ENCODE measurements at places on chromosomes 7 and 10.

DNA sequence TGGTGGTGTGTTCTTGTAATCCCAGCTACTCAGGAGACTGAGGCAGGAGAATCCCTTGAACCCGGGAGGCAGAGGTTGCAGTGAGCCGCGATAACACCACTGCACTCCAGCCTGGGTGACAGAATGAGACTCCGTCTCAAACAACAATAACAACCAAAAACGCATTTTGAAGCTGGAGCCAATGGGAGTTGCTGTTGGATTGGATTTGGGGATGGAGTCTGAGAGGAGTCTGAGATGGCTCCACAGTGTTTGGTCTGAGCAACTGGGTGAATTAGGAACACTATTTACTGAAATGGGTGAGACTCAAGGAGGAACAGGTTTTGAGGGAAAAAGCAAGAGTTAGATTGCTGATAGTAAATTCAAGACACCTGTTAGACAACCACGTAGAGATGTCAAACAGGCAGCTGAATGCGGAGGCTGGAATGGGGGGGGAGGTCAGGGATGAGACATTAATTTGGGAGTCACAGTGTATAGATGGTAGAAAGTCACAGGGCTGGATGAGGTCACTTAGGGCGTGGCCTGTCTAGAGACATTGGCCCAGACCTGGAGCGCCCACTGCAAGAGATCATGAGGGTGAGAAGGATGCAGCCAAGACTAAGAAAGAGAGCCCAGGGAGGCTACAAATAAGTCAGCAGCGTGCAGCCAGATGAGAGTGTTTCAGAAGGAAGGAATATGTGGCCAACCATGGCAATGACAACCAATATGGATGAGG, 56.4 kb downstream of the CYCS start:
- DNase-seq = no peak

DNA sequence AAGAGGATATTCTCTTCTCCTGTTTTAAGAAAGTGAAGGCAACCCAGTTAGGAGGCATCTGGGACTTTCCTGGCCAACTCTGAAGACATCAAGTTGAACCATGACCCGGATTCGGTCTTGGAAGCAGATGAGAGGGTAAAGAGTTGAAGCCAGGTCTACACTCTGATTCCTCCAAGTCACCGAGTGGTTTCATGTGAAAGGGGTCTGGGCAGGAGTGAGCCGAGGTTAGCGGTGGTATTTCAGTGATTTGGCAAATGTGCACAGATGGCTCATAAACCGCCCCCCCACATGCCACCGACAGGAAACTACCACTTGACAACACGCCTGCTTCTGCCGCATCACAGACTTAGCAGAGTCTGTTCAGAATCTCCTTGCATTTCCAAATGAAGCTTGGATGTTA, 11.4 kb upstream of the REPIN1 start:
- peak; percentile 79 for DNase-seq

DNA sequence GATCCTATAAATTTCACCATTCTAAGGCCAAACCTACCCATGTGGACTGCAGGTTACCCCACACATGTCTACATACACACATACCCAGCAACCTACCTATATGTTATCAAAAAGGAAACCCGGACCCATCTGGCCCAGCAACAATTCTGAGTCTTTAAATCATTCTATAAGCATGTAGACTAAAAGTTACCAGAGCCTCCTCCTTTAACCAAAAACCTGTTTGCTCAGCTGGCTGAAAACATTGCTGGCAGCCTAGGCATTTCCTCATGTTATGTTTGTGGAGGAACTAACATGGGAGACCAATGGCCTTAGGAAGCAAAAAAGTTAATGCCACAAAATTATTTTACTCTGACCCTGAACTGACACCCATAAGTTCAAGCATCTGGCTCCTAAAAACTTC, 5.3 kb upstream of the ADCK2 start:
- DNase-seq = no peak

DNA sequence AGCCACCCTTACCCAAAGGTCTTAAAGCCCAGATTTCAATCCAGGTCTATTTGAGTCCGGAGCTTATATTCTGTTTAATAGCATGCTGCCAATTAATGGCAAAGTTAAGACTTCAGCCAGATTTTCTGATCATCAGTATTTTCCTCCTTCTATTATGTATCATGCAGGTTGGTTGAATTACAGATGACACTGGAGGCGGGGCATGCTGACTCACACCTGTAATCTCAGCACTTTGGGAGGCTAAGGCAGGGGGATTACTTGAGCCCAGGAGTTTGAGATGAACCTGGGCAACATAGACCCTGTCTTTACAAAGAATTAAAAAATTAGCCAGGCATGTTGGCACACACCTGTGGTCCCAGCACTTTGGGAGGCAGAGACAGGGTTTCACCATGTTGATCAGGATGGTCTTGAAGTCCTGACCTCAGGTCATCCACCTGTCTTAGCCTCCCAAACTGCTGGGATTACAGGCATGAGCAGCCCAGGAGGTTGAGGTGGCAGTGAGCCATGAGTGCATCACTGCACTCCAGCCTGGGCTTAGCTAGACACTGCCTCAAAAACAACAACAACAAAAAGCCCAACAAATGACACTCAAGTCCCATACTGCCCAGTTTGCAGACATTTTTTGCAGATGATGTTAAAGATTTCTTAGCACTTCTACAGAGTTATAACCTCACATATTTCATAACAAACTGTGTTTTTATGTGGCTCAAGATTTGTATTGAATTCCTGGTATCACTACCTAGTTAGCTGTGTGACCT, 62.5 kb downstream of the MCU start:
- no peak for DNase-seq

DNA sequence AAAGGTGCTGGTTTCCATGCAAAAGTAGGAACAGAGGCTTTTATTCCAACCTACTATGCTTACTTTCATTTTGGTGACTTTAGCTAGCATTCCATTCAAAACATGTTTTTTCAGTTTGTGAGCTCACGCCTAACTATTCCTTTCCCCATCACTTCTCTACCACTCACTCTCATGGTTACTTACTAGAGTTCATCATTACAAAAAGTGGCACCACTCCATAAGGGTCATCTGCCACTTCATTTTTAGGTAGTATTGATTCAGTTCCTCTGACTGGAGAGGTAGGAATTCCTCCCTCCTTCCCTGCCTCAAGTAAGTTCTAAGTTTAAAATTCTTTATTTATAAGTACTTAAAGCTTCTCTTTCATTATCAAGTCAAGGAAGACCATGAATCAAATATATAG, 543.1 kb downstream of the HTR7 start:
- no peak for DNase-seq

DNA sequence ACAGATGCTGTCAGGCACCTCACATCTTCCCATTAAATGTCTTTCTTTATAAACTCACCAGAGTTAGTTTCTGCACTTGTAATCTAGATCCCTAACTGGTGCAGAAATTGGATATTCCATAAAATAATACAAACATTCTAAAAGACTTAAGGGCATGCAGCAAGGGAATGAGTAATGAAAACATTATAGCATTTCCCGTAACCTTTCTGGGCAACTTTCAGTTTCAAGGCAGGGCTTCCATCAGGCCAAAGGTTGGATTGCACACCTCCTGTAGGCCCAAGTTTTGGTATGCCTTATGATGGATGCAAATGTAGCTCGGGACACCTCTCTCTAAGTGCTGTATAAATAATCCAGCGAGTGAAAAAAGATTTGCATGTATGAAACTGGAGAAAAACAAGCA, 129.9 kb upstream of the LYZL2 start:
- no peak for DNase-seq

DNA sequence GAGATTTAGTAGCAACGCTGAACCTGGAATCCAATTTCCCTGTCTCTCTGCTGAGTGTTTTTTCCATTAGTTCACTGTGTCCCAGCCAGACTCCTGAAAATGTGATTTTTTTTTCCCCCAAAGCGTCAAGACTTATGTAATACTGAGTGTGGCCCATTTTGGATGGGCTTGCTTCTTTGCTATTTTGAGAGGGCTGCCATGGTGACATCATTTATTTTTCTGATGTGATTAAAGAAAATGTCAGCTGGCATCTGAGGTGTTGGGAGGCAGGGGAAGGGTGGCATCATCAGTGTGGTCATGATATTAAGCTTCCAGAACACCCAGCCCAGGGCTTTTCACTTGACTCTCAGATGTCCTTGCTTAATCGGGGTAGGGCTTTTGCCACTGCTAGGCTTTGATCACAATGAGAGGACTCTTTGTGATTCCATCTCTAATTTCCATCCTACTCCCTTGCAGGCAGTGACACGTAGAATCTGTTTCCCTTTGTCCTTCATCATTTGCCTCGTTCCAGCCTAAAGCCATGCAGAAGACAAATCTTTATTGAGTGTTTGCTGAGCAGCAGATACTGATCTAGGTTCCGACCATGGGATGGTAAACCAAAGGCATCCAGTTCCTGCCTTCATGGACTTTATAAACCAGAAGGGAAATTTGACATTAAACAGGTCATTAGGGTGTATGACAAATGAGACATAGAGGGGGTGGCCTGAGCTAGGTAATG, 7.4 kb downstream of the ZNF365 start:
- no peak for DNase-seq

- DNase-seq = no peak
Measured at GRCh38 chr7:1101563-1102431, 13.9 kb downstream of the GPER1 start.

- DNase-seq = no peak
Measured at GRCh38 chr7:130935564-130936157, 201.7 kb upstream of the KLF14 start.

DNA sequence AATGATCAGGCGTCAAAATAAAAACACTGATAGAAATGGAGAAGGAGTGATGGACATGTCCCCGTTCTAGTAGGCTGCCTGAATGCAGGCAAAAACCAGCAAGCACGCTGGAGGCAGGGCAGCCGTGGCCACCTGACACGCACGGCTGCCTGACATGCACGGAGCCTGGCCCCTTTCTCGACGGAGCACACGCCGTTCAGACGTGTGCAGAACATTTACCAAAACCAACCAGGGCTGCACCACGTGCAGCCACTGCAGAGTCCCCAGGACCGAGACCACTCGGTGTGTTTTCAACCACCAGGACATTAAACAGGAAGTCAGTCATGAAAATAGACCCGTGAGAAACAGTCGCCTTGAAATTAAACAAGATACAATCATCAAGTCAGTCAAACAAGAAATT, 61.9 kb upstream of the NKX6-2 start:
- DNase-seq = no peak

DNA sequence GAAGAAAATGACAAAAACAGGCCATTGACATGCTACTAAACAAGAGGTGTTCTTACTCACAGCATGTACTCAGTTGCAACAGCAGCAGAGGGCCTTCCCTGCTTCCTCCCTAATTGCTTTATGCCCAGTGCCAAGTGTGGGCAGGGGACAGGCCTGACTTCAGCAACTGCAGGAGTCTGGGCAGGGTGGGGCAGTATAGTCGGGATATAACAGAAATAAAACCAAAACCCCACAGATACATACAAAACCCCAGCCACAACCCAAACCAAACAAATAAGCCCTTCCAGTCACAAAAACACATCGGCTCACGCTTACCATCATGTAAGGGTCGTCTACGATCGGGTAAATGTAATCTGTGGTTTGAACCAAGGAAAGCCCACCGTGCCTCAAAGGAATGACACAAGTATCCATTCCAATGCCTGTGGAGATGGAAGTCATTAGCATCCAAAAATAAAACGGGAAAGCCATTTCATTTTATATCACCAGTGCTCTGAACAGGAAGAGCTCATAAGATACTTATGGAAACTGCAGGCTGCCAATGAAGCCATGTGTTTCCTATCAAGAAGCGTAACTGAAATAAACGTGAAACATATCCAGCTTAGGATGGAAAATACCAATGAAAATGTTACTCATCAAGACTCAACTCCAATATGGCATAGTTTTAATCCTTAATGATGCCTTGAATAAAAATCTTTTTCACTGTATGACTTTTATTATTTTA, 9.5 kb downstream of the SEPHS1 start:
- no peak for DNase-seq

DNA sequence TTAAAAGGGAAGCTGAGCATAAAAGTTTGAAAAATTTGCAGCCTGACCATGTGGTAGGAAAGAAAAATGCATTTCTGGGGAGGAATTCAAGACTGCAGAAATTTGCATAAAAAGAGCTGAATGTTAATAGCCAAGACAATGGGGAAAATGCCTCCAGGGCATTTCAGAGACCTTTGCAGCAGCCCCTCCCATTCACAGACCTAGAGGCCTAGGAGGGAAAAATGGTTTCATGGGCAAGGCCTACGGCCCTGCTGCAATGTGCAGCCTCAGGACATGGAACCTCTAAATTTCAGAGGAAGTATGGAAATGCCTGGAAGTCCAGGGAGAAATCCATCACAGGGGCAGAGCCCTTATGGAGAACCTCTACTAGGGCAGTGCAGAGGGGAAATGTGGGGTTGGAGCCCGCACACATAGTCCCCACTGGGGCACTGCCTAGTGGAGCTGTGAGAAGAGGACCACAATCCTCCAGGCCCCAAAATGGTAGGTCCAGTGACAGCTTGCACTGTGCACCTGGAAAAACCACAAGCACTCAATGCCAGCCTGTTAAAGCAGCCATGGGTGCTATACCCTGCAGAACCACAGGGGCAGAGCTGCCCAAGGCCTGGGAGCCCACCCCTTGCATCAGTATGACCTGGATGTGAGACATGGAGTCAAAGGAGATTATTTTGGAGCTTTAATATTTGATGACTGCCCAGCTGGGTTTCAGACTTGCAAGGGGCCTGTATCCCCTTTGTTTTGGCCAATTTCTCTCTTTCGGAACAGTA, 243.8 kb downstream of the DNAJB9 start:
- no peak for DNase-seq

GRCh38 chr7:101817471-101818286, at the start of gene CUX1:
TSS of gene CUX1 (plus strand) at chr7:101817626. CDS start at chr7:101817640, 14 bp downstream.
- DNase-seq = peak; percentile 19

DNA sequence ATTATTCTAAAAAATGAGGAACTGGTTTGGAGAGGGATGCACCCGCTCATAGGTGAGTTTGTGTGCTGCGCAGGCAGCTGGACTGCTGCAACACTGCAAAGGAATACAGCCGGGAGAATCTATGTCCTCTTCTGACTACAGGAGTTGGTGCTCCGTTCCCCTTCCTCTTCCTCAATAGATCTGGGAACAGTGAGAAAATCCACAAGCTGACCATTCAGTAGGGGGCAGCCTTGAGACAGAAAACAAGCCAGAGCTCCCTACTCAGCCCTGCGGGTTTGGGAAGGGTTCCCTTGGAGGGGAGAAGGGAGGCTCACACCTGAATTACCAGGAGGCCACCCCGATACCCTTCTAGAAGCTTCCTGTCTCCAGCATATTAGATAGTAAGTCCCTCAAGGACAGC, 87.3 kb upstream of the FOXI2 start:
- DNase-seq = no peak
